NCI-H1436 treated with DMSO at 0.1 percent for 48 hours (cell line): ENCODE measurements at places on chromosomes 12 and 14.

- no peak for DNase-seq
Measured at GRCh38 chr12:1272142-1272541, 281.1 kb downstream of the ERC1 start.

DNA sequence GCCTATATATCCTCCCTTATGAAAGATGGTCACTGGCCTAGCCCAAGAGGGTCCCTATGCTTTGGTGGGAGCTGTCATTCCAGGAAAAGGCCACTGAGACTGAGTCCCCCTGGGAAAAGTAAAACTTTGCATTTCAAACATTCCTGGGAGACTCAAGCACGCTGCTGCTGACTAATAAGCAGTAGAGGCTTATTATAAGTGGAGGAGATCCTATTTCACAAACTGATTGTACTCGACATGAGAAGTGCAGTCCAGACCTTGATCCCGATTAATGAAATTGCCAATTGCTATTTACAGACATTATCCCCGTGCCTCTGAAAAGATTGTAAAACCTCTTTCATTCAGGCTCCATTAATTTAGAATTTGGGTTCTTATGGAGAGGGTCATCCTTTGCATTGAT, 96.6 kb downstream of the EMP1 start:
- no peak for DNase-seq

DNA sequence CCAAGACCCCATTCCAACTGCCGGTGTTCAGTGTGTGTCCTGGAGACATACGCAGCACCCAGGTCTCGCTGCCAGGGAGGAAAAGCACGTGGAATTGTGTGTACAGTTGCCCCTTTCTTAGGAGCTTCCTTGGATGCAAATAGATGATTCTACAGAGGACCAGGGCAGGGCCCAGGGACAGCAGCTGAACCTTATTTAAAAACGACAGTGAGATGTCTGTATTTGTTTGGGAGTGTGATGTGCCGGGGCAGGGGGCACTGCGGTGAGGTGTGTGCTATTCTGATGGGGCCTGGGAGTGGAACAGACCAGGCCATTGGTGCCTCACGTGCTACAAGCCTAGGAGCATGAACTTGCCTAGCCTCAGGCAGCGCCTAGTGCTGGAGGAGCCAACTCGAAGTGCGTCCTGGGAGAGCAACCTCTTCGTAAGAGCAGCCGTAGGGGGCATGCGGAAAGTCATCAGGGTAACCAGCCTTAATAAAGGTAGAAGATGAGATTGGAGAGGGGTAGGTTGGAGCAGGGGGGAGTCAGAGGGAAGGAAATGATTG, 98.3 kb upstream of the ESRRB start:
- DNase-seq = no peak

DNA sequence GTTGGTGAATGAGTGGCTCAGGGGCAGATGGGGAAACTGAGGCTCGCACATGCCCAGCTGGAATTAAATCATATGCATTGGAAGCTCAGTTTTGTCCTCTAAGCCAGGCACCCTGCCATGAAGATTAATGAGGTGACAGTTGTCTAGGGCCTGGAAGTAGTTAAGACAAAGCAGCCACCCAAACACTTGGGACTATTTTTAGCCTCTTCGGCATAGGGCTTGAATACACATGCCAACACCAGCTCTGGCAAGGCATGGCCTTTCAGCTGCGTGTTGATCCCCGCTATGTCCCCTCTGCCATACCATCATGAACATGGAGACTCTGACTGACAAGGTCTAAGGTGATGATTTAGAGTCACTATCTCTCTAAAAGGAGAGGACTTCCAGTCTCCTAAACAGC, 250.2 kb downstream of the KSR2 start:
- DNase-seq = no peak

- DNase-seq = no peak
Measured at GRCh38 chr14:64801046-64801445, 78.7 kb downstream of the SPTB start.

DNA sequence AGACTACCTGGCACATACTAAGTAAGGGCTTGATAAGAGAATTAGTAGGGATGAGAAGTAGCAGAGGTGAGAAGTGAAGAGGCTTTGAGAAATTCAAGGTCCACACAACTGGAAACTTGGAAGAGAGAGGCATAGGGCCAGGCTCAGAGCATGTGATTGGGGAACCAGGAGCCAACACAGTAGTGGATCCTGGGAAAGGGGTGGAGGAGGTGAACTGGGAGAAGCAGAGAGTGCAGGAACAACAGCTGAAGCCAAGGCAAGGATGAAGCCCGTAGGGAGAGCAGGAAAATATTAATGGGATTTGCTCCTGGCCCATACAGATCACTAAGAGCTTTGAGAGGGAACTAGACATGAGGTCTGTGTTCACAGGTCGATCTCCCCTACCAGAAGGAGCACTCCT, 1.4 kb upstream of the ITGB7 start:
- no peak for DNase-seq

- DNase-seq = no peak
Measured at GRCh38 chr12:40105515-40106201, at the start of gene SLC2A13. TSS of gene SLC2A13 (minus strand) at chr12:40106081. CDS start at chr12:40105808, 273 bp downstream.

GRCh38 chr14:60926002-60926401, 54.9 kb downstream of the TRMT5 start:
- no peak for DNase-seq

DNA sequence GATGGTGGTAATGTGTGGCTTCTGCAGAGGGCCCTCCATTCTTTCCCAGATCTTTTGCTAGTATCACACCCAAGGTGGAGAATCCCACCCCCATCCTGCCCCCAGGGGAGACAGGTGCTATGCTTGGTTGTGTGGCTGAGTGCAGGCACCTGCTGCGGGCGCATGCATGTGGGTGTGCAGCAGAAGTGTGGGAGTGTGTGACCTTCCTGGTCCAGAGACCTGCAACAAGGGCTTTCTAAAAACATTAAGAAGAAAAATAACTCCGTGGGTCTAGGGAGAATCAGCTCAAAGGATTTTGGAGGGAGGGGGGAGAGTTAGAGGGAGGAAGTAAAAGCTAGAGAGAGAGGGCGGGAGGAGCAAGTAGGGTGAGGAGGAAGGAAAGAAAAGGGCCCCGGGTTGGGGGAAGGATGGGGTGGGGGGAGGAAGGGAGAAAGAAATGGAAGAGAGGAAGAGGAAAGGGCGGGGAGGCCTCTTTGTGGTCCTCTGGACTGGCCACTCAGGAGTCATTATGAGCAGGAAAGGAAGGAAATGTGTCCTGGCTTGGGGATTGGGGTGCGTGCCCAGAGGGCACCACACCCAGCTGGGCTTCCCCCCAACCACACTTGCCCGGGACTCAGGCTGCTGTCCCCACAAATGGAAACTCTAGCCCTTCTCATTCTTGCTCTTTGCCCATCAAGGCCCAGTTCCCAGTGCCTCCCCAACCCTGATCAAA, 3.1 kb upstream of the FIGNL2 start:
- DNase-seq = no peak

GRCh38 chr12:69484428-69484827, 14.2 kb downstream of the FRS2 start:
- no peak for DNase-seq

DNA sequence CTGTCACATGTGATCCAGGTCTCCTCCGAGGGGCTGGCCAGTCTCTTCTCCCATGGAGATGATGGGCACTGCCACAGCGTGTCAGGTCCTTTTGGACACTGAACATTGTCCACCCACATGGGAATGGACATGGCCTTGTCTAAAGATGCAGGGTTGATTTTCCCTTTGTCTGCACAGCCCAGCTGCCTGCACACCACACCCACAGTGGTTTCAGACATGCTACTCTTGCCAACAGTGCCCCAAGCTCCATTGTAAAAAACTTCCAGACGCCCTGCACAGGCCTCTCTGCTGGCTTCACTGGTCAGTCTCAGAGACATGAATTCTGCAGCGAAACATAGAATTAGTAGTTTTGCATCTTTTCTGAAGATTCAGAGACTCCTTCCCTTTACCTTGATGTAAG, 18.5 kb downstream of the CD163 start:
- no peak for DNase-seq

- DNase-seq = no peak
Measured at GRCh38 chr12:77980782-77981181, 150.1 kb downstream of the NAV3 start.

- DNase-seq = no peak
Measured at GRCh38 chr14:20383032-20383431, 30.3 kb downstream of the TEP1 start.

- no peak for DNase-seq
Measured at GRCh38 chr12:98422359-98422758, 93.0 kb upstream of the TMPO start.
